Sciatic nerve (tissue), 2 donors: ENCODE measurements at places on chromosomes 12 and 14.

GRCh38 chr12:2574355-2574935 is 220.3 kb upstream of the FKBP4 start:
- DNase-seq, result no peak

GRCh38 chr14:22512106-22512814 is 76.8 kb downstream of the DAD1 start:
- no peak for DNase-seq

DNA sequence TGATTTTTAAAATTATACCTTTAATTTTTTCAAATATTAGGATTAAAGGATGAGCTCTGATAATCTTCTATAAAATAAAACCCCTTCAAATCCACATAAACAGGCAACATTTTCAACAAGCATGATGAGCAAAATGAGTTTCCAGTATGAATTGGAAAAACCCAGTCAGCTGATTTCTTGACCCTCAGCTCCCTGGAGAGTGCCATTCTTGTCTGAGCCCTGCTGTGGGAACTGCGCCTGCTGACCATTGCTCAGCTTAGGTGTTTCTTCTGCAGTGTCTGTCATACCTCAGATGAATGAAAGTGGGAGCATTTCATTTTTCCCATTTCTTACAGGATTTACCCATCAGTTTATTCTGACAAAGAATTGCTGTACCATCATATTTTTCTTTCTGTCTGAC is 27.6 kb downstream of the MAPKAPK5 start:
- DNase-seq, result no peak

DNA sequence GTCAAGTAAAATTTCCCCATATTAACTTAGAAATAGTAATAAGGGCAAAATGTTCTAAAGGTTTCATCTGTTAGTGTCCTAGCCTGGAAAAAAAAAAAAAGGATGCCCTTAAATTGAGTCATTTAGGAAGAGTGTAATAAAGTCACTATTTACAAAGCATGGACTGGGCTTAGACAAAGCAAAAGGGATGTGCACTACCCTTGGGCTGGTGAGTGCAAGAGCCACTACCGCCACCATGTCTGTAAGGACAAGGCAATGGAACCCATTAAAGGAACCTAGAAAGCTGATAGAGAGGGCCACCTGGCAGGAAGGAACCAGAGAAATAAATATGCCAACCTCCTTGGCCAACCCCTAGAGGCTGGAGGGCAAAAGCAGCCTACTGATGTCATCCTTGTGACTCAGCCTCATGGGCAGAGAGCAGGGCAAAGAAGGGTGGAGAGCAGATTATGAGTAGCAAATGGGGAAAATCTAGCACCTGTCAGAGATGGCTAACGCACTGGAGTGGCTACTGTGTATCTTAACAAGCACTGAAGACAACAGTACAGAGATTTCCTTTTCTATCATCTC is 59.5 kb upstream of the FUT8 start:
- DNase-seq, result no peak

- no peak for DNase-seq
Measured at GRCh38 chr12:122352394-122352793, 70.1 kb downstream of the CLIP1 start.

DNA sequence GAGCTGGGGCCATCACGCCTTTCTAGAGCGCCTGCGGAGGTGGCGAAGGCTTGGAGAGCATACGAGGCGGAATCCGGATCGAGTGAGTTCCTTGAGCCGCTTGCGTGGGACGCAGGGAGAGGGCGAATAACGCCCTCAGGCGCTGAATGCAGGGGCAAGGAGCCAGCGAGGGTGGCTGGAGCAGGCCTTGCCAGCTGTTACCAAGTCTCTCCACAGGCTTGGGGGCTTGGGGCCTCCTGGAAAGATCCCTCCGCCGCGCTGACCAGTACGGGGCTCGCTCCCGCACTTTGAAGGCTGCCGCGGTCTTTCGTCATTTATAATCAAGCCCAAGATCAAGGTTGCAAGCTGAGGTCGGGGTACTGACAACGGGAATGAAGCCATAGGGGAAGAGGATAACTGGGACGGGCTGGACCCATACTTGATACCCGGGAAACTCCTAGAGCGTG is 1.2 kb downstream of the FLRT2 start:
- peak; percentile 78 for DNase-seq

GRCh38 chr12:65993781-65994180 is 136.8 kb downstream of the LLPH start:
- no peak for DNase-seq

- no peak for DNase-seq
Measured at GRCh38 chr12:80815351-80815750, 98.6 kb downstream of the MYF5 start.

GRCh38 chr14:22882529-22883172 is 371 bp upstream of the REM2 start:
- DNase-seq, result no peak
